ENCODE measurements at places on chromosomes 13 and 19.

DNA sequence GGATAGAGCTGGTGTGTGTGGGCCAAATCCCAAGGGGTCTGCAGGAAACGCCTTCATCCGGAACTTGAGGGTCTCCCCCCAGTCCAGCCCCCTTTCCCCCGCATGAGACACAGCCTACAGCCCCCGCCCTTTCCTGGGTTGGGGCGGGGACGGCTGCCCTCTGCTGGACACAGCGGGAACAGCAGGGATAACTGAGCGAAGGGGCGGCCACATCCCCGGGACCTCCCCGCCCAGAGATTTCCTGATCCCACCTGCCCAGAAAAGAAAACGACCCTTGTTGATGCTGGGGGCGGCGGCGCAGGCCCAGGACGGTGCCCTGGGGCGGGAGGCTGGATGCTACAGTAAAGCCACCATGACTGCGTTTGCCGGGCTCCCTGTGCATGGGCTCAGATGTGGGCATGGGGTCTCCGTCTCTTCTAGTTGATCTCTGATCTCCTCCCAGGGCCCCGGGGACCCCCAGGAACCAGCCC is 14.2 kb downstream of the ONECUT3 start:
- DNase-seq, result no peak

DNA sequence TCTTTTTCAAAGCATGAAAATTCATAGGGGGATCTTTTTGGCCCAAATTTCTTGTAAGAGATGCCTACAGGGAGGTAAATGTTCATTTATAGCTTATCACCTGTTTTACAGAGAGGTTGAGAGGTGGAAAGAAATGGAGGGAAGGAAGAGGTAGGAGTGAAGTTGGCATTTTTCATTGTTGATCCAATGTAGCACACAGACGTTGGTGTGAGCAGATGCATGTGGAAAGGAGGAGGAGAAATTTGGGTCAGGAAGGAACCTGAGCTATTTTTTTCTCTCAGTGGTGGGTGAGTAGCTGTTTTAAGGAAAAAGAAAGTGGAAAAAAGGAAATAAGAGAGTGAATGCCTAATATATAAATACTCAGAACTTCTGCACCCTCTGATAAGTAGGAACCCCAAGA is 9.9 kb upstream of the SMIM17 start:
- no peak for DNase-seq

- no peak for DNase-seq
These were observed 116.6 kb upstream of the SPACA7 start for GRCh38 chr13:112259511-112259910.

- DNase-seq, result no peak
These were observed 1.2 kb downstream of the PEAK3 start for GRCh38 chr19:2280633-2281264.

DNA sequence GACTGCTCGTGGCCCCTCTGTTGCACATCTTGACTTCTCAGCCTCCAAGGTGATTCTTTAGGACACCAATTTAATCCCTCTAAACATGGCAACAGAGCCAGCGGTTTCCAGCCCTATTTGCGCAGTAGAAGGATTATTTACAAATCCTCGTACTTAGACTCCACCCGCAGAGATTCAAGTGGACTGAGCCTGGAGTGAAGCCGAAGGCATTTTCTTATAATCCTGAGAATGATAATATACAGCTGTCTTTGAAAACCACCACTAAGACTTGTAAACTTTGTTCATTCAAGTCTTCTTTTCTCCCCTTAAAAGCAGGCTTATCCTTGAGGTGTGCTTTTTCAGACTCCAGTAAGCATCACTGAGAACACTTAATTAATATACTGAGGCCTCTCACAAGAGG is 4.8 kb upstream of the DPRX start:
- DNase-seq, result no peak

Measured in AG04450 (cell line).